ENCODE measurements at places on chromosomes 3 and 15.

GRCh38 chr15:40054855-40055575 lies 16.0 kb upstream of the SRP14 start:
- no peak for DNase-seq

DNA sequence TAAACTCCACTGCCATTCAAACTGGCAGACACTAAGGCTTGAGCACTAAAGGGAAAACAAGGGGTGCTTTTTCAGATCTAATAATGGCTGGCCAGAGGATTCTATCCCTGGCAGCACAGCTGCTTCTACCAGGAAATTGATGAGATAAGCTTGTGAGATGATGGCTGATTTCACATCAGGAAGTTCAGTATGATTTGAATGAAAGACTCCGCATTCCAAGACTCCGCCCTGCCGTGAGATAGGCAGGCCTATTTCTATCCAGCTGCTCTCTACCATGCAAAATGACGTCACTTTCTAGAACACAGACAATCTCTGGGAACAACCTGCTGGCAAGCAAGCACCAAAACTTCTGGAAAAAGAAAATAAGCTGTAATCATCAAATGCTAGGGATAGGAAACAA lies 171.8 kb downstream of the WDR76 start:
- no peak for DNase-seq

DNA sequence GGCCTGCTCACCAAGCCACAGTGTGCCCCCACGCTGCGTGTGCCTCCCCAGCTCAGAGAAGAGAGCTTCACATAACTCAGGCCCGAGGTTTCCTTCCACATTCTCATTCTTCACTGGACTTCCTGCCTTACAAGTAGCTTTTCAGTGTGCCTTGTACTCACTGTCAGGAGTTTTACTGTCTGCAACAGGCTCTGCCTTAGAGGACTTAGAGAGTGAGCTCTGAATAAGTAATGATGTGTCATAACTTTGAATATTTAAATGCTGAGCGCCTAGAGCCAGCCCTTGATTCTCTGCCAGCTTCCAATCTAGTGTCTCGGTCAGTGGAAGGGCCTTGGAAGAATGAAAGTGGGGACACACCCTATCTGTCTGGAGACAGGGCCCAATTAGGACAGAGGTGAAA lies 41.8 kb downstream of the ITGB5 start:
- no peak for DNase-seq

DNA sequence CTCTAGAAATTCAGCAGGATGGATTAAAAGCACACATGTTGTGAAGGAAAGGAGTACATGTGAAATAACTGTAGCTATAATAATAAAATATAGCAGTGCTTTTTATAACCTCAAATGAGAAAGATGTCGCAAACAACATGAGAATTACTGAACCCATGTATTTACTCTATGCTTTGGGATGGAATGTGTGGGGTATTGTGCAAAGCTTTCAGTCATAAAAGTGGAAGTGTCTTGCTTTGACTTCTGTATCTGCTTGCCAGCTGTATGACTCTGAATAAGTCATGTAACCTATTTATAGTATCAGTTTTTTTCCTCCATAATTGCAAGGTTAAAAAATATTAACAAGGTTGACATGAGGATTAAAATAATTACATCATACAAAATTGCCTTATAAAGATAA lies 519.3 kb upstream of the CADM2 start:
- DNase-seq: no peak

DNA sequence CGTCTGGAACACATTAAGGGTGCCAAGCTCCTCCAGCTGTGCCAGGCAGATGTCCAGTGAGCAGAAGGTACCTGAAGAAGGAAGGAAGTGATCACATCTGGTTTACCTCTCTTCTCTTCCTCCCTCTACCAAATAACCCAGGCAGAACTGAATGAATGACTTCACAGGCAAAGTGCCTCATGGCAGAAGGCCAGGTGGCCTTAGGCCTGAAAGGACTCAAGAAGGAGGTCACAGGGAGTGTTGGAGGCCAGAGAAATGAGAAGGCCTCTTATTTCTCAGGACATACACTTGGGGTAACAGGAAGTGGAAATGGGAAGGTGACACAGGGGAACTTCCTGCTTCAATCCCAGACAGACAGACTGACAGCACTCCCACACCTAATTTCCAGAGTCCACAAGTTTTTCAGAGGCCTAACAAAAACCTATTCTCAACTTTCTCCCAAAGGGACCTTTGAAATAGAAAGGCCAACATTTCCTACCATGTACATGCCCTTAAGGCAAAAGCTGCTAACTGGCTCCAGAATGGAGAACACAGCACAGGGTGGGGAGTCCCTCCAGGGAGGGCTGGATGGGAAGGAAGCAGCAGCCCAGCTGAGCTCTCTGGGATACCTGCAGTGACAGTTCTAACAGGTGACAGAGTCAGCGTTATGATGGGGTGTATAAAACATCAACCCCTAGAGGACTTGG lies 17.6 kb upstream of the SIN3A start:
- no peak for DNase-seq

- DNase-seq: no peak
Measured at GRCh38 chr3:30752970-30753369, 141.5 kb downstream of the GADL1 start.

- DNase-seq: no peak
Measured at GRCh38 chr3:49807431-49808114, 4.5 kb downstream of the INKA1 start.

DNA sequence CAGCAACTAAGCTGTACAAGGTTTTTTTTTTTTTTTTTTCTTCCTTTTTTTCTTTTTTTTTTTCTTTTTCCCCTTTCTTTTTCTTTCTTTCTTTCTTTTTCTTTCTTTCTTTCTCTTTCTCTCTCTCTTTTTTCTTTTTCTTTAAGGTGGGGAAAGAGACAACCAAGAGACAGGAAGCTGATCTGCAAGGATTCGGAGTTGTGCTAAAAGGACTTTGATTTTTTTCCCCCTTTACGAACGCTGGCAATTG lies 148 bp downstream of the RBMS3 start:
- DNase-seq: no peak

DNA sequence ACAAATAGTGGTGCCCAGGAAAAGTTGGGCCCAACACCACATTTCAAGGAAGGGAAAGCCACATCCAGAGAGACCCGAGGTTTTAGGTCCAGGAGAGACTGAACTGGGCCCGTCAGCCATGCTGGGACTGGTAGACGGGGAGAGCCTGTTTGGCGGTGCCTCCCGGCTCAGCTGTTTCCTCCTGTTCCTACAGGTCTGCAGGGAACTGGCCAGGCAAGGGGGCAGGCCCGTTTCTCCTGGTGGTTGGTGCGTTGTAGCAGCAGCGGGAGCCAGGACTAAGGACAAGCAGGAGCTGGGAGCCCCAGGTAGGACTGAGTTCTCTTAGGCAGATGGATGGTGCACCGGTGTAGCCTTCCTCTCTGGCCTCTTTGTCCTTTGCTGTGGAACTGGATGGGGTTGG lies 3.9 kb downstream of the PRKCD start:
- DNase-seq: no peak

DNA sequence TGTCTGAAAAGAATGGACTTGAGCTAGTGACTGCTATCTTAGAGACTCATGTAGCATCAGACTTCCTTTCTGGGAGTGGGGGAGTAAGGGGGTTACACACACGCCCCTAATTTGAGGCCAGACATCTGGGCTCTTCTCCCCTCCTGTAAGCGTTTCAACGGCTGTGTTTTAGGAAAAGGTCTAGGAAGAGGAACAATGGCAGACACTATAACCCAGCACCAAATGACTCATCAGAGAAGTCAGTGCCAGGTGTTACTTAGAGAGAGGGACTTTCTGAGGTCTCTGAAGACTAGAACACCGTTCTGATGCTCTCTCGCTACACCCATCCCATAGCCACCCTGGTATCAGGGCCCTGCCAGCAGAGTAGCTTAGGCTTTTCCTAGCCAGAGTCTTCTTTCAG lies 65.5 kb downstream of the SSUH2 start:
- no peak for DNase-seq

GRCh38 chr3:17399586-17399985 lies 342.8 kb downstream of the TBC1D5 start:
- DNase-seq: no peak

- DNase-seq: no peak
Measured at GRCh38 chr15:77371850-77372563, 47.9 kb downstream of the PEAK1 start.

DNA sequence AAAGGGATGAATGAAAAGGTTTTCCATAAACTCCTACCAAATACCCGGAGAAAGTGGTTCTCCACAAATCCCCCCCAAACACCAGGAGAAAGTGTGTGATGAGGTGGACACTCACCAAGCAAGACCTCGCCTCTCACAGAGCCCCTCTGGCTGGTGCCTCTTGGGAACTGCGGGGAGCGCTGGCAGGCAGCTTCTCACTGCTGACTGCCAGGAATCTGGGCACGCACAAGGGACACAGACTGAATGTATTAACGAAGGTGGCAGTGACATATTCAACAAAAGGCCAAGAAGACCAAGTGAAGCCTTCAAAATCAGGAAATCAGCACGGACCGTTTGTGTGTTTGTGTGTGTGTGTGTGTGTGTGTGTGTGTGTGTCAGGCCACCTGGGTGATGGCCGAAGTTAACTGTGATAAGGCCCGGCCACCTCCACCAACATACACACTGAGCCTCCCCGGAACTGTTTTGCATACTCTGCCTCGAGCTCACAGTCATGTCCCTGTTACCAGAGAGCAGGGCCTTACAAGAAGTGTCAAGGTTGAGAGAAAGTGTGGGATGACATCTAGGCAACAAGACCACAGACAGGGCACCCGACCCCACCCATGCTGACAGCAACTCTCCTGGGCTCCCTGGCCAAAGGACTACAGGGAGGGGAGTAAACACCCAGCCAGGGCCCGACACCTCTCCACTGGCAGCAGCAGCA lies 18.0 kb downstream of the ATP10A start:
- DNase-seq: no peak

- DNase-seq: no peak
Measured at GRCh38 chr3:53753518-53754183, 92.6 kb downstream of the CHDH start.

- no peak for DNase-seq
Measured at GRCh38 chr15:82551646-82552247, 11.5 kb upstream of the RPS17 start.

DNA sequence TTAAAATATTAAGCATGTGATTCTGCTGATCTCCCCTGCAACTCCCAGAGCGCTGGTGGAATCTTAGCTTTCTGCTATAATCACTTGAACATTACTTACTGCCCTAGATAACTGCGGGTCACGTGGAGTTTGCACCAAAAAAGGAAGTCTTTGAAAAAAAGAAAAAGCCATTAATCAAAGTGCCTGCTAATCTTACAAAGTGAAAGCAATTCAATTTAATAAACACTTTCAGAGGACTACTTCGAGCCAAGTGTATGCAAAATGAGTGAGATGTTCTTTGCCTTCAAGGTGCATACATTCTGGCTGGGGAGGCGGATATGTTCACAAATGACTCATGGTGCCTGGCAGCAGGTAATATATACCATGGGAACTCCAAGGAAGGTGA lies 109.9 kb upstream of the GAP43 start:
- DNase-seq: no peak

GRCh38 chr15:71577071-71577470 lies 233.3 kb upstream of the NR2E3 start:
- DNase-seq: no peak

GRCh38 chr3:102174832-102175374 lies 259.9 kb upstream of the ZPLD1 start:
- no peak for DNase-seq

- no peak for DNase-seq
Measured at GRCh38 chr15:62475591-62475990, 310.5 kb upstream of the C2CD4B start.

DNA sequence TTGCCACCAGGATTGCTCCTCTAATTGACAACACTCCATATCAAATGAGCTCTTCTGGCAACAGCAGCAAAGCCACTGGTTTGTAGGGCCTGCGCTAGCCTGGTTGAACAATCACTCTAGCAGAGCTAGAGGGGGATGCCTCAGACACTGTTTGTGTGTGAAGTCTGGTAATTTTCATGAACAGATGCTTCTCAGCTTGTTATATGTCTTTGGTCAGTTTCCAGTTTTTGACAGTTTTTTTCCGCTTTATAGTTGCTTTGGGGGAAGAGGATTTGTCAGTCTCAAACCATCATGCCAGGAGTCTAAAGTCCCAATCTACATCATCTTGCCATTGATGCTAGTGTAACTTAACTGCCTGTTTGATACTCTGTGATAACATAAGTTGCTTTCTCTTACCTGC lies 136.0 kb downstream of the HCN4 start:
- no peak for DNase-seq

GRCh38 chr3:184738982-184739381 lies 27.1 kb upstream of the MAGEF1 start:
- no peak for DNase-seq

DNA sequence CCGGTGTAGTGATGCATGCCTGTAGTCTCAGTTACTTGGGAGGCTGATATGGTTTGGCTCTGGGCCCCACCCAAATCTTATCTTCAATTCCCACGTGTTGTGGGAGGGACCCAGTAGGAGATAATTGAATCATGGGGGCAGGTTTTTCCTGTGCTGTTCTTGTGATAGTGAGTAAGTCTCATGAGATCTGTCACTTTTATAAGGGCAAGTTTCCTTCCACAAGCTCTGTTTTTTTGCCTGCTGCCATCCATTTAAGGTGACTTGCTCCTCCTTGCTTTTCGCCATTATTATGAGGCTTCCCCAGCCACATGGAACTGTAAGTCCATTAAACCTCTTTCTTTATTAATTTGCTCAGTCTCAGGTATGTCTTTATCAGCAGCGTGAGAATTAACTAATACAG lies 566.7 kb upstream of the NECTIN3 start:
- DNase-seq: no peak

DNA sequence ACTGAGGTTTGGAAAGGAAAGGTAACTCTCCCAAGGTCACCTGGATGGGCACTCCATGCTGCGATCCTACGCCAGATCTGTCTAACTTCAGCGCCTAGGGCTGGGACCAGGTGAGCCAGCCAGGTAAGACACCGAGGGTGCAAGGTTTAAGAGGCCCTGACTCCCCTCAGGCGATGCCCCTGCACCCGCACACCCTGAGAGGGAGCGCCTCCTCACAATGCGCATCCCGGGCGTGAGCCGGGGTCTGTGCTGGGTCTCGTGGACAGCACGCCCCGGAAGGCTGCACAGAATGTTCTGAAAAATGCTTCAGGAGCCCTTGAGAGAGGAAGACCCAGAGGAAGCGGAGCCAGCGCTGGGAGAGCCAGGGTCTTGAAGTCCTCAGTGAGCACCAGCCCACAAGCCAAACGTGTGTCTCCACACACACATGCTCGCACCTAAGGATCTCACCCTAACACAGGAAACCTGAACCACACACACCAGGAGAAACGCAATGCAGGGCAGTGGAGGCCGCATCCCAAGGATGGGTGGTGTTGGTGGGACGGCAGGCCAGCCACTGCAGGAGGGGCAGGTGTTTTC lies 142.0 kb downstream of the ADAMTS17 start:
- no peak for DNase-seq

- DNase-seq: no peak
Measured at GRCh38 chr15:29043736-29044502, 158.1 kb downstream of the APBA2 start.

- DNase-seq: no peak
Measured at GRCh38 chr3:41652931-41653330, 309.0 kb downstream of the ULK4 start.

- DNase-seq: no peak
Measured at GRCh38 chr15:73902121-73903020, 23.9 kb upstream of the LOXL1 start.

GRCh38 chr3:102536456-102536855 lies 101.6 kb downstream of the ZPLD1 start:
- peak; percentile 2 for DNase-seq

Measured in DMS79 (cell line).